HepG2 (cell line): ENCODE measurements at places on chromosomes 5 and 9. TPM values are rescaled to one million over a fixed set of nuclear protein-coding genes. Genes with fewer than 3 reads are reported as not detected.

- peak; percentile 62 for DNase-seq
- H3K27me3 ChIP-seq: no peaks in the 10 kb centered on the region
- no peak overlapping the region for H3K27ac ChIP-seq
- H3K4me3 ChIP-seq: no peak overlapping the region
- H3K36me3 ChIP-seq: no peaks in the 10 kb centered on the region
These were observed 62.7 kb upstream of the OSMR start for GRCh38 chr5:38783011-38783561.

DNA sequence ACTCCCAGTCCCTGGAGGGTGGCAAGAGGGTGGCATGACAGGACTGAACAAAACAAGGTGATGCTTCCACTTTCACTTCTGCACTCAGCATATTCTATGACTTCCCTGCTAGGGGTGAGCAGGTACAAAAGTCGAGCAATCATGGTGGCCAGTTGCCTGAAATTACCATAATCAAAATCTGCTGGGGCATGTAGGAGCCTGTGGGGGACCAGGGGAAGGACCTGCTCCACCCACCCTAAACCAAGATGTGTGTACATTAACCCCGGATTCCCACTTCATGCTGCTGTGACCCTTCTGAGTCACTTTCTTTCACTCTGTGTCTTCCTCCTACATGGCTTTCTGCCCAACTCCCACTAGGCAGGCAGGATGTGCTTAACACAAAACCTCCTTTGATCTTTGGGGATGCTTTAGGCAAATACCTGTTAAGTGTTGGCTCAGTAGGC, 73.3 kb upstream of the PHF24 start:
- no peaks in the 10 kb centered on the region for H3K27me3 ChIP-seq
- no peak overlapping the region for H3K27ac ChIP-seq
- no peak overlapping the region for H3K4me3 ChIP-seq
- no peaks in the 10 kb centered on the region for H3K4me1 ChIP-seq
- H3K36me3 ChIP-seq: no peaks in the 10 kb centered on the region
- no peak for DNase-seq

DNA sequence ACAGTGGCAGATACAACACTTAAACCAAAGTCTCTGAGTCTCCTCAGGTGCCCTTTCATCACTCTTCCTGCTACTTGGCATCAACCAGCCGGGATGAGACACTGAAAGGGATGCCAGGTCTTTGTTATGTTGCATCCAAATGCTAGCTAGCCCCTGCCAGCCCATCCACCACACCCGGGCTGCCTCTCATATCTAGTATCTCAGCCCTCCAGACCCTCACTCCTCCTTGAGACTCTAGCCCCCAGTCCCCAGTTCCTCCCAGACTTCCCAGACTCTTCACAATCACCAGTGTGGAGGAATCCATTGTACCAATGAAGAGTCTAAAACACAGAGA, 21.5 kb downstream of the CSF2 start:
- H3K36me3 ChIP-seq: no peaks in the 10 kb centered on the region
- peaks cover 12% of the 10 kb centered on the region for H3K4me1 ChIP-seq
- H3K27me3 ChIP-seq: 0 out of 3 replicates have a peak, but pooled peaks cover 4% of the 10 kb centered on the region

DNA sequence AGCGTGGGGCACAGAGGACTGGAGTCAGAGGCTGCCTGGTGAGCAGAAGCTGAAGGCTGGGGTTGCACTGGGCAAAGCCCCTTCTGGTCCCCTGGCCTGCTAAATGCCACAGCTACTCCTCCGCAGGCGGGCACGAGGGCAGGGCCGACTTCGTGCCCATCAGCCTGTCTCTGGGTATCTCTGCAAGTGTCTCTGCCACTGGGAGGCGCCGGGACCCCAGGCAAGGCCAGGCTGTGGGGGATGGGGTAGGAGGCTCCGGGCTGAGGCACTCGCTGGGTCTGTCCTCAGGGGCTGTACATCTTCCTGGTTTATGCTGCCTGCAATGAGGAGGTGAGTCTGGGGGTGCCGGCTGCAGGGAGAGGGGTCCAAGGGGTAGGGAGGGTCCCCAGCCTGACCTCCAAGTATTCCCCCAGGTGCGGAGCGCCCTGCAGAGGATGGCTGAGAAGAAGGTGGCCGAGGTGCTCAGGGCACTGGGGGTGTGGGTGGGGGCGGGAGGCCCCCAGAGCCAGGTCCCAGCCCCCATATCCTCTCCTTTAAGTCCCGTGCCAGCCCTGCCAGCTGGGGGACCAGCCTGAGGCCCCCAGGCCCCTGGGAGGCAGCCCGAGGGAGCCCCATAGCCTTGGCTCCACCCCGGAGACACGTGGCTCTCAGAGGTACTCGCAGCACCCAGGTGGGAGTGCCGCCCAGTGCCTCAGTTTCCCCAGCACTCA, 25.1 kb downstream of the ADGRD2 start:
- H3K27ac ChIP-seq: no peak overlapping the region
- H3K4me3 ChIP-seq: no peak overlapping the region
- peaks cover 79% of the 10 kb centered on the region for H3K27me3 ChIP-seq
- no peaks in the 10 kb centered on the region for H3K36me3 ChIP-seq
- DNase-seq: no peak

DNA sequence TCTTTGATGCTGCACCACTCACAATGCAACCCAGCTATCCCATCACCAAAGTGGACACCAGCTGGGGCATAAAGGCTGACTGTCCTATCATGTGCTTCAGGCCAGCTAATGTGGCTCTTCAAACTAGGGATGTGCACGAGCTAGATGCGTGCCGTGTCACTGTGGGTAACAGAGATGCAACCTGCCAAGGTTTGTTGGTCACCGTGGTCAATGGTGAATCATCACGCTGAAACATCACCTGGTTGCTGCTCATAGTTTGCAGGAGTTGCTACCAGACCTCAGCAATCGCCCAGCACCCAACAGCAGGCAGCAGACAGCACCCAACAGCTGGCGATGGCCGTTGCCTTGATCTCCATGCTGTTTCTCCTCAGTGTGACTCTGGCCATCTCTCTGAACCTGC, 2.1 kb upstream of the PCDHGA1 start:
- H3K4me3 ChIP-seq: no peak overlapping the region
- no peak for DNase-seq
- no peak overlapping the region for H3K27ac ChIP-seq
- peaks cover 15% of the 10 kb centered on the region; the same call in 2 of the 3 replicates for H3K27me3 ChIP-seq
- peaks cover 15% of the 10 kb centered on the region for H3K4me1 ChIP-seq

- no peak overlapping the region for H3K27ac ChIP-seq
- H3K36me3 ChIP-seq: no peaks in the 10 kb centered on the region
- no peaks in the 10 kb centered on the region for H3K4me1 ChIP-seq
- DNase-seq: no peak
- H3K4me3 ChIP-seq: no peak overlapping the region
These were observed 235.7 kb downstream of the TUSC1 start for GRCh38 chr9:25442526-25442925.

DNA sequence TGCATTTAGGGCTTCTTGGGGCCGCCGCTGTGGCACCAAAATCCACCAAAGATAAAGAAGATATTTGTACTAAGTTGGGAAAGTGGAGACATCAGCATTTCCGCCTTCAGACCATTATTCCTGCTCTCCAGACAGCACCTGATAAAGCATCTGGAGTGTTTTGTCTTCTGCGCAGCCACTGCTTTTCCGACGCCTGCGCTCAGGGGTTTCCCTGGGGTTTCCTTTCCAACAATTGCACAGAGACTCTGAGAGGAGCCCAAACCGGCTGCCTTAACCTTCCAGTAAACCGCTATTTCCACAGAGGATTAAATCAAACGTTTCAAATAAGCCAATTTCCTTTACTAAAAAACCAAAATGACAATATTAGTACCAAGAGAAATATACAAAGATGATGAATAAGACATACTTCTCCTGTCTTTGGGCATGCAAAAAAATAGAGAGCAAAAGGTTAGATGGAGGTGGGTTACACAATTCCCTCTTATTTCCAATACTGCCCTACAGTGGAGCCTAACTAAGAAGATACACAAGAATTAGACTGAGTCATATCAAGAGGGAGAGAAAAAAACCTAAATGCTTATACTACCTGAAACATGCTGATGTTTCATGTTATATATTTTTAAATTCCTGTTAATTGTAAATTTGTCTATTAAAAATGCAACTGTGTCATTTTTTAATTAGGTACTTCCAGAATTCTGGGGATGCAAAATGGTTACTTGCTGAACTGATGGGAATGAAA, 98.4 kb downstream of the MAPKAP1 start:
- H3K27me3 ChIP-seq: no peaks in the 10 kb centered on the region
- no peaks in the 10 kb centered on the region for H3K4me1 ChIP-seq
- no peak for DNase-seq
- H3K27ac ChIP-seq: no peak overlapping the region
- no peaks in the 10 kb centered on the region for H3K36me3 ChIP-seq
- H3K4me3 ChIP-seq: no peak overlapping the region

- H3K4me3 ChIP-seq: no peak overlapping the region
- H3K27me3 ChIP-seq: no peaks in the 10 kb centered on the region
- H3K4me1 ChIP-seq: no peaks in the 10 kb centered on the region
- H3K36me3 ChIP-seq: no peaks in the 10 kb centered on the region
- no peak overlapping the region for H3K27ac ChIP-seq
These were observed 307.9 kb downstream of the FBXL7 start for GRCh38 chr5:15807871-15808270.

- H3K27ac ChIP-seq: no peak overlapping the region
- DNase-seq: no peak
- no peak overlapping the region for H3K4me3 ChIP-seq
- no peaks in the 10 kb centered on the region for H3K4me1 ChIP-seq
- no peaks in the 10 kb centered on the region for H3K36me3 ChIP-seq
These were observed 151.6 kb upstream of the MEF2C start for GRCh38 chr5:89034588-89034987.

- H3K27ac ChIP-seq: no peak overlapping the region
- peaks cover 4% of the 10 kb centered on the region for H3K27me3 ChIP-seq
- H3K4me3 ChIP-seq: no peak overlapping the region
- no peak for DNase-seq
- no peaks in the 10 kb centered on the region for H3K36me3 ChIP-seq
- H3K4me1 ChIP-seq: peaks cover 26% of the 10 kb centered on the region
These were observed 175.3 kb downstream of the ERCC6L2 start for GRCh38 chr9:96050861-96051155.

GRCh38 chr9:124372038-124372437, 43.2 kb downstream of the PSMB7 start:
- no peak overlapping the region for H3K27ac ChIP-seq
- DNase-seq: no peak
- H3K36me3 ChIP-seq: peaks cover 9% of the 10 kb centered on the region; the same call in 2 of the 3 replicates
- H3K27me3 ChIP-seq: no peaks in the 10 kb centered on the region
- peaks cover 41% of the 10 kb centered on the region for H3K4me1 ChIP-seq
- no peak overlapping the region for H3K4me3 ChIP-seq

DNA sequence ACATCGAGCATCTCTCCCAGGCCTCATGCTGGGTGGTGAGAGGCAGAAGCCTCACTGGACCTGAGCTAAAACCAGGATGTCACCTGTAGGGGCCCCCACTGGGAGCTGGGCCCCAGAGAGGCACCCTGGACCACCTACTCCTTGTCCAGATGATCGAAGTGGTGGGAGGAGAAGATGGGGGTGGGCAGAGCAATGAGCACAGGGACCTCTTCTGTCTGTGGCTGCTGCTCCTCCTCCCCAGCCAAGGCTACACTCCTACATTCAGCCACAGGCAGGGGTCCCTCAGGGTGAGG, 227.5 kb downstream of the CACNA1B start:
- DNase-seq: no peak
- H3K36me3 ChIP-seq: no peaks in the 10 kb centered on the region
- no peaks in the 10 kb centered on the region for H3K4me1 ChIP-seq
- H3K27me3 ChIP-seq: peaks cover 5% of the 10 kb centered on the region; the same call in 1 of the 2 replicates
- H3K4me3 ChIP-seq: no peak overlapping the region

- H3K27me3 ChIP-seq: peaks cover 2% of the 10 kb centered on the region; the same call in 1 of the 2 replicates
- DNase-seq: peak; percentile 74
- no peaks in the 10 kb centered on the region for H3K4me1 ChIP-seq
These were observed 15.8 kb upstream of the RAPGEF1 start for GRCh38 chr9:131755541-131756198.

GRCh38 chr9:137286975-137287383, 9.5 kb downstream of the TOR4A start:
- H3K27me3 ChIP-seq: no peaks in the 10 kb centered on the region
- peaks cover 13% of the 10 kb centered on the region for H3K4me1 ChIP-seq
- H3K36me3 ChIP-seq: no peaks in the 10 kb centered on the region
- DNase-seq: peak; percentile 68
- H3K27ac ChIP-seq: no peak overlapping the region
- H3K4me3 ChIP-seq: no peak overlapping the region

DNA sequence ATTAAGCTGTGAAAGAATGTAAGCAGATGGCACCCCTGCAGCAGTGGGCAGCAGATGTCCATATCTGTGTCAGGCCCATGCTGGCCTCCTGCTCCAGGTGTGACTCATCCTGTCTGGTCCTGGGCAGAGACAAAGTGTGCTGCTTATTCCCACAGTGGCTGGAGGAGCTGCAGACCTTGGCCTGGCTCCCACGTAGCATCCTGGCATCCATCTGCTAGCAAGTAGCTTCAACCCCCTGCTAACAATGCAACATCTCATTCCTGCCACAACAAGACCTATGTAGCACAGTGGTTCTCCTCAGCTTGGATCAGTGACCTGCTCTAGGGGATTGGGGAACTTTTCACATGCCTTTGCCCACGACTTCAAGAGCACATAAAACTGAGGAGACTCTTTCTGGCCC, 126.4 kb upstream of the SLC12A2 start:
- H3K4me3 ChIP-seq: no peak overlapping the region
- peaks cover 40% of the 10 kb centered on the region for H3K4me1 ChIP-seq
- no peaks in the 10 kb centered on the region for H3K27me3 ChIP-seq
- no peaks in the 10 kb centered on the region for H3K36me3 ChIP-seq

- H3K4me3 ChIP-seq: no peak overlapping the region
- no peaks in the 10 kb centered on the region for H3K4me1 ChIP-seq
- no peak for DNase-seq
- no peak overlapping the region for H3K27ac ChIP-seq
- H3K36me3 ChIP-seq: no peaks in the 10 kb centered on the region
- H3K27me3 ChIP-seq: no peaks in the 10 kb centered on the region
These were observed 266.8 kb downstream of the CYLC2 start for GRCh38 chr9:103261951-103262350.

- no peak overlapping the region for H3K4me3 ChIP-seq
- peaks cover 5% of the 10 kb centered on the region for H3K27me3 ChIP-seq
These were observed 123.7 kb upstream of the IRX4 start for GRCh38 chr5:2006193-2006970.

HK3 gene
- not detected in 2 replicates for total RNA-seq

ANGPTL2 gene
- 0.35 and 0.91 TPM in 2 replicates for total RNA-seq

FAM151B gene
- total RNA-seq: 1.0 and 2.3 TPM in 2 replicates

CCNH gene
- total RNA-seq: 94.3 and 100.0 TPM in 2 replicates

KCNIP1 gene
- total RNA-seq: not detected in 2 replicates
